ENCODE measurements at places on chromosomes 3 and 15.

- peak; percentile 69 for DNase-seq
These were observed 104.0 kb downstream of the KLHL25 start for GRCh38 chr15:85690561-85691231.

GRCh38 chr3:196737655-196738054 lies 2.0 kb upstream of the PAK2 start:
- DNase-seq = no peak

DNA sequence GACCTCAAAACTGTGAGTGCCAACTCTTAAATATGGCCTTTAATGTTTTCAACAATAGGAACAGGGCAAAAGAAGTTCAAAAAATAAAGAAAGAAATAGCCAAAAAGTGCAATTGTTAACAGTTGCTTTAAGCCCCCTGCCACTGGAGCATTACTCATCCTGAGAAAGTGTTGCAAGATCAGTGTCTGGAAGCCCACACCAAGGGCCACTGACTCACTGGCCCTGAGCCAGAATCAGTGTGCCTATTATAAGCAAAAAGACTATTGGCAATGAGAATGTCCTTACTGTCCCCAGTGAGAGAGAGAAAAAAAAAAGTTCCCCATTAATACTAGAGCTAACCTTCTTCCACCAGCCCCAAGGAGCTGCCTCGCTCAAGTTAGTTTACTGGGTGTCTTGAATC lies 480.1 kb upstream of the ZNF385D start:
- DNase-seq = peak; percentile 24

GRCh38 chr3:16888785-16889607 lies 4.2 kb downstream of the PLCL2 start:
- DNase-seq = no peak

DNA sequence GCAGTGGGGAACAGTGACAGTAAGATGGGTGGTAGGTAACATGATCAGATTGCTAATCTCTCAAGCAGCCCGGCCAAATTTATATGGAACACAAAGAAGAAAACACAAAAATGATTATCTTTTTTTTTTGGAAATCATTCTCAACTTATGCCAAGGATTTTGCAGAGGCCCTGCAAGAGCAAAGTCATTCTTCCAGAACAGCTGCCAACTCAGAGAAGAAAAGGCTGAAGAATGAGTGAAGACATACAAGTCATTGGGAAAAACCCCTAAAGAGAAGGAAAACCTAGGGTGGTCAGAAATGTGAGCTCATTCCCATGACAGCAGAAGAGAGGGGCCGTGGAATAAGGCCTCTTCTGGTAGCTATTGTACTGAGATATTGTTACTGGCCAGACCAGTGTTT lies 246.7 kb downstream of the SHOX2 start:
- DNase-seq = no peak
